ENCODE measurements at places on chromosomes 5 and 9.

GRCh38 chr5:148394587-148395019 is 10.8 kb downstream of the FBXO38 start:
- H3K4me1 ChIP-seq = peaks cover 30% of the 10 kb centered on the region
- H3K4me3 ChIP-seq = no peak overlapping the region
- H3K36me3 ChIP-seq = peaks cover 29% of the 10 kb centered on the region
- no peaks in the 10 kb centered on the region for H3K27me3 ChIP-seq
- DNase-seq = no peak
- no peak overlapping the region for H3K27ac ChIP-seq

- no peaks in the 10 kb centered on the region for H3K27me3 ChIP-seq
- H3K27ac ChIP-seq = no peak overlapping the region
- H3K36me3 ChIP-seq = no peaks in the 10 kb centered on the region
- no peak overlapping the region for H3K4me3 ChIP-seq
Observed at GRCh38 chr9:70111042-70111602, 67.5 kb downstream of the MAMDC2 start.

GRCh38 chr5:105263515-105263914 is 1700.9 kb upstream of the NUDT12 start:
- no peak for DNase-seq
- H3K27me3 ChIP-seq = no peaks in the 10 kb centered on the region
- H3K36me3 ChIP-seq = no peaks in the 10 kb centered on the region
- H3K27ac ChIP-seq = no peak overlapping the region
- no peaks in the 10 kb centered on the region for H3K4me1 ChIP-seq
- no peak overlapping the region for H3K4me3 ChIP-seq

- no peak overlapping the region for H3K4me3 ChIP-seq
- no peaks in the 10 kb centered on the region for H3K27me3 ChIP-seq
- peaks cover 20% of the 10 kb centered on the region for H3K36me3 ChIP-seq
- no peak for DNase-seq
- no peak overlapping the region for H3K27ac ChIP-seq
- H3K4me1 ChIP-seq = no peaks in the 10 kb centered on the region
Observed at GRCh38 chr9:92611621-92612285, 58.2 kb downstream of the IPPK start.

DNA sequence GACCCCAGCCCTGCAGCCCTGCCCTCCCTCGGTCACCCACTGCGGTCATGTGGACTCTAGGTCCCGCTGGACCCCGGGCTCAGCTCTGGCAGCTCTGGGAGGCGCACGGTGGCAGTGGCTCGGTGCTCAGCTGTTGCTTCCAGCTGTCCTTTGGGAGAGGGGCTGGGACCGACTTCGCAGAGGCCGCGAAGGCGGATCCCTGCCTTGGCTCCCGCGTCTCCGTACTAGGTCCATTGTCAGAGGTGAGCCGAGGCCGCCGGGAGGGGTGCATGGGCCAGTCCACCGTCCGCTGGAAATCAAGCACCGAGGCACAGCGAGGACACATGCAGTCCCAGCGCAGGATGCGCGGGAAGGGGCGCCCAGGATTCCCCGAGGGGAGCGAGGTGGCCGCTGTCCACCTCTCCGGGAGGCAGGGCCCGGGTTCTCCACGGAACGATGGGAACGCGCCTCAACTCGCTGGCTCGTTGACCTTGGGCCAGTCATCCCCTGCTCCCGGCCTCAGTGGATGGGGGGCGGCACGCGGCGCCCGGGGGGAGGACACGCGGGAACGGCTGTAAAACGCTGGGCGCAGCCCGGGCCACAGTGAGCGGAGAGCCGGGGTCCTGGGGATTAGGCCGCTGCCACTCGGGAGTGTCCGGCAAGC is 732 bp downstream of the GBGT1 start:
- no peak for DNase-seq
- H3K27me3 ChIP-seq = no peaks in the 10 kb centered on the region
- H3K36me3 ChIP-seq = no peaks in the 10 kb centered on the region
- H3K4me3 ChIP-seq = peak overlapping the region; percentile 30
- peaks cover 12% of the 10 kb centered on the region for H3K4me1 ChIP-seq
